ENCODE measurements at places on chromosomes 16 and 17.

- DNase-seq, result no peak
These were observed 119.6 kb upstream of the PMFBP1 start for GRCh38 chr16:72291531-72291981.

DNA sequence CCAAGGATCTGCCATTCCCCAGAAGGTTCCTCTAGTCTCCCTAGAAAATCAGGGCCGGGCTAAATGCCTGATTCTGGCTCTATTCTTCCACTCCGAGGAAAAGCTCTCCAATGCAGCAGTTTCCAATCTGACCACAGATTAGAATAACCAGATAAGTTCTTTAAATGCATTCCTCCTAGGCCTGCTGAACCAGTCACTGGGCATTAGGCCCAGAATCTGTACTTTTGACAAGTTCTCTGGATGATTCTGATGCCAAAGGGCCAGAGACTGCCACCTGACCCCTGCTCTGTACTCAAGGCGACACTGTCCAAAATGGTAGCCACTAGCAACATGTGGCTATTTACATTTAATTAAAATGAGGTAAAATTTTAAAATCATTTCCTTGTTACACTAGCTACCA, 22.3 kb downstream of the MAP3K14 start:
- no peak for DNase-seq

- DNase-seq, result no peak
These were observed 61.2 kb downstream of the RAB11FIP4 start for GRCh38 chr17:31452561-31453110.

- no peak for DNase-seq
These were observed 227.3 kb upstream of the RPL38 start for GRCh38 chr17:73976147-73976546.

DNA sequence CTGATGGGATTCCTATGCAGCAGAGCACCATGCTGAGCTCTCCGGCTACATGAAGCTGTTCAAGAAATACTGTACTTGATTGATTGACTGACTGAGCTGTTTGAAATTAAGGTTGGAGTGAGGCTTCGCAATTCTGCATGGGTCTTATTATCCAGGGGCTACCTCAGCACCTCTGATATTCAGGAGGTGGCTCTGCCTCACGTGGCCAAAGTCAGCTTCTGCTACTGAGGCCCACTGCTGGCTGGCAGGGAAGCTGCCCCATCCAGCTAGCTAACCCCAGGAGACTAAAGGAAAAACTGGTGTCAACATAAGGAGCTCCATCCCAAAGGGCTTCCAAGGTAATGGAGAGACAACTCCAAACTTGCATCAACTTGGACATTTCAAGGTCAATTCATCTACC, 66.2 kb upstream of the TRAP1 start:
- no peak for DNase-seq

DNA sequence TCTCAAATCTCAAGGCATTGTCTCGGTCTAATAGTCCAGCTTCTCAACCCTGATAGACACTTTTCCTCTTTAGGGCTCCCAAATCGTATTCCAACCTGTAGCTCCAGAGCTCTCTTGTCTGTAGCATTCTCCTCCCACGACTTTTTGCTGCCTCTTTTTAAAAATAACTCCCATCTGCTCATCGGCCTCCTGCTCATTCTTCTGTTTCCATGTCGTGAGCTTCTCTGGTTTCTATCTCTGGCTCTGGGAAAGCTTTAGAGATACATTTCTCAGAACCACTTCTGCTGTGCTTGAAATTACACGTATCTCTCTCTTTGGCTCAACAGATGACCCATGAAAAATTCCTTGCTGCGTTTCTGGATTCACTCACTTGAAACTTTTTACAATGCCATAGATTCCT, 609.6 kb upstream of the C16orf82 start:
- DNase-seq, result no peak

GRCh38 chr17:3719265-3719664, 4.4 kb upstream of the HASPIN start:
- no peak for DNase-seq

- no peak for DNase-seq
These were observed 15.5 kb downstream of the HIC1 start for GRCh38 chr17:2070241-2071023.

GRCh38 chr17:79410681-79411080, 200.2 kb downstream of the RBFOX3 start:
- DNase-seq, result no peak

GRCh38 chr16:70738083-70738977, 52.5 kb upstream of the MTSS2 start:
- DNase-seq, result no peak

GRCh38 chr16:24281466-24281865, 25.3 kb downstream of the CACNG3 start:
- no peak for DNase-seq

GRCh38 chr17:78839235-78839761, 1.3 kb downstream of the USP36 start:
- DNase-seq, result no peak

GRCh38 chr16:57216968-57217367, 28.1 kb upstream of the ARL2BP start:
- DNase-seq, result no peak

DNA sequence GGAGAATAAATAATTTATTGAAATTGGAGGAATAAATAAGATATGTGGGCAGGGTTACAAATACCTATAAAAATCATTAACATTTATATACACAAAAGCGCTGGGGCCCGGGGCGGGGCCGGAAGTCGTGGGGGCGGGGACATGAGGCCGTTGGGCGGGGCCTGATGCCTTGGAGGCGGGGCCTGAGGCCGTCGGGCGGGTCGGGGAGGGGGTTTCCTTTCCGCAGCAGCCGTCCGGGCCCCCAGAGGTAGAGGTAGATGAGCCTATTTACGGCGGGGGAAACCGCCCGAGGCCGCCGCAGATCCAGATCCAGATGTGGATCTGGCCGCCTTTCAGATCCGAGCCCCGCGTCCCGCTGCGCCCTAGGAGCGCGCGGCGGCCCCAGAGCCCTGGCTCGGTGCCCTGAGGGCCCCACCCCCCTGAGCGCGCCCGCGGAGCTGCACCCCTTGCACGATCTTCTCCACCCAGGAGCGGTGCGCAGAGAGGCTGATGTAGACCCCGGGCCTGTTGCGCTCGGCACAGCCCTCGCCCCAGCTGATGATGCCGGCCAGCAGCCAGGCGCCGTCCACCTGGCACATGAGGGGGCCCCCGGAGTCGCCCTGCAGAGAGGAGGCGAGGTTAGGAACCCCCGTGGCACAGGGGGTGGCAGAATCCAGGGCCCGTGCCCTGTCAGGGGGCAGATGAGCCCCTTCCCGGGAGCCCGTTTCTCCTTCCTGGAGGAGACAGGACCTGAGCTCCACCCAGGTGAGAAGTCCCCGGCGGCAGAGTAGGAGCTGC, 5.1 kb downstream of the PRSS22 start:
- no peak for DNase-seq

- no peak for DNase-seq
These were observed 42.1 kb upstream of the RPH3AL start for GRCh38 chr17:394718-395095.

GRCh38 chr16:74622005-74622404, 15.1 kb upstream of the GLG1 start:
- DNase-seq, result no peak

DNA sequence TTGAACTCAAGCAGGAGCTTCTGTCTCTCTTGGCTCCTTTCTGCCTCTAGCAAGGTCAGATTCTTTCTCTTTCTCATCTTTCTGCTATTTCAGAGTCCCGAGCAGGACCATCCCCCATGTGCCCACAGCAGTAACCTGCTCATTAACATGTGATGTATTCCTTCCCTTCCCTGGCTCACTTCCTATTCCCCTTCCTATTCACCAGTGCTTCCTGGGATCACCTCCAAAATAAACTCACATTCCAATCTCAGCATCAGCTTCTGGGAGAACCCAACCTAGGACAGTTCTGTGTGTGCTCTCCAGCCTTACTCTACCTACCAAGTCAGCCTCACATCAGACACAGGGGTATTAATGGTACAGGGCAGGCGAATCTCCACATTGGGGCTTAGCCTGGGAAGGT, 546.4 kb upstream of the SALL1 start:
- no peak for DNase-seq

DNA sequence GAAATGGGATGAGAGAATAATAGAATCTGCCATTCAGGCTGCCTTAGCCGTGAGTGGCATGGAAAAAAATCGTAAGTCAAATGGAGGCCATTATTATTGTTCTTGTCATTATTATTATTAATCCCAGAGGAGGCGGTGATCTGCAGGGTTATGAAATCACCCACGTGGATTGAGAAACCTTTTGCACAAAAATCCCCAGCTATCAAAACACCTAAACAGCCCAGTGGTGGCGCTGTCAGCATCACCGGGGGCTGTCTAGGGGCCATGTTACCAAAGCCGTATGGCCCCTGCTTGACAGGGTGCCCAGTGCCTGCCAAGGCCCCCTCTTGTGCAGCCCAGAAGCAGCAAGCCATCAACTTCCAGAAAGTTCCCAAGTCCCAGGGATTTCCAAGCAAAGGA, 25.2 kb downstream of the CNGB1 start:
- DNase-seq, result no peak

DNA sequence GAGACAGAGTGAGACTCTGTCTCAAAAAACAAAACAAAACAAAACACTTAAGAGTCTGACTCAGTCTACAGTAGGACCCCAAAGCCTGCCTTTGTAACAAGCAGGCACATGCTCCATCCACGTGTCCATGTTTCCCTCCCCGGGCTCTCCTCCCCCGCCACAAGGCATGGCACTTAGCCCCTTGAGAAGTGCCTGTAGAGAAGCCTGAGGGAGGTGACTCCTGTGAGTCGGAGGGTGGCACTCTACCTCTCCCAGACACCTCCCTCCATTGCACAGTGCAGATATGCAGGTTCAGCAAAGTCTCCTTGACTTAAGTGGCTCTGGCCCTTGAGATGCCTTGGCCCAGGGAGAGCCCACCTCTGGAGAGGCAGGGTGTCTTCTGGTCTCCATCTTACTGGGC, 6.8 kb downstream of the FHOD1 start:
- no peak for DNase-seq

- no peak for DNase-seq
These were observed 26.7 kb downstream of the VPS35L start for GRCh38 chr16:19582050-19582831.

GRCh38 chr17:65198653-65199382, 61.6 kb downstream of the RGS9 start:
- no peak for DNase-seq

DNA sequence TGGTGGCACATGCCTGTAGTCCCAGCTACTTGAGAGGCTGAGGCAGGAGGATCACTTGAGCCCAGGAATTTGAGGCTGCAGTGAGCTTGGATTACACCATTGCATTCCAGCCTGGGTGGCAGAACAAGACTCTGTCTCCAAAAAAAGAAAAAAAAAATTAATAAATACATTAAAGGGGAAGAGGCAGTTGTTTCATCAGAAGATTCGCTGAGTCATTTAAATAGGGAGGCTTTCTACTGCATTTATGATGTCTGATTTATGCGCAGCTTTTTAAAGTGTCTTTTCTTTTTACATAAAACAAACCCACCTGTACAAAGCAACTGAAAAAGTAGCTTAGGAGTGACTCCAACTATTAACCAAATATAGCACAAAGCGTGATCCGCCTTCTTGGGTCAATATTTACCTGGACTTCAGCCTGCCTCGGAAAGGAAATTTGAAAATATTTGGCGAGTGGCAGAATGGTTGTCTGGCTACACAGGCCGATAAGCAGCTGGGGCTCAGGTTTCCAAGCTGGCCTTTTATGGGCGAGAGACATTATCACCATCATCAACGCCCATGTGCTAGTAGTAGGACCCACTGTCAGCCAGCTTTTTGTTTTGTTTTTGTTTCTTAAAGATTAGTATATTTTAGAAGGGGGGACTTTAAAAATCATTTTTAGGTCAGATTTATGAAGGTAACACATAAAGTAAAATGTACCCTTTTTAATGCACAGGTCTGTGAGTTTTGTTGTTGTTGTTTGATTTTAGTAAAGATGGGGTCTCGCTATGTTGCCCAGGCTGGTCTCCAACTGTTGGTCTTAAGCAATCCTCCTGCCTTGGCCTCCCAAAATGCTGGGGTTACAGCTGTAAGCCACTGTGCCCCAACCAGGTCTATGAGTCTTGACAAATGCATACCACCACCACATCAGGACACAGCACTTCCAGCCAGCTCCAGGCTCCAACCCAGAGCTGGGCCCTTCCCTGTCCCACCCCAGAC, 42.5 kb upstream of the RASD1 start:
- no peak for DNase-seq

- no peak for DNase-seq
These were observed 17.3 kb downstream of the CDR2 start for GRCh38 chr16:22356930-22357634.

DNA sequence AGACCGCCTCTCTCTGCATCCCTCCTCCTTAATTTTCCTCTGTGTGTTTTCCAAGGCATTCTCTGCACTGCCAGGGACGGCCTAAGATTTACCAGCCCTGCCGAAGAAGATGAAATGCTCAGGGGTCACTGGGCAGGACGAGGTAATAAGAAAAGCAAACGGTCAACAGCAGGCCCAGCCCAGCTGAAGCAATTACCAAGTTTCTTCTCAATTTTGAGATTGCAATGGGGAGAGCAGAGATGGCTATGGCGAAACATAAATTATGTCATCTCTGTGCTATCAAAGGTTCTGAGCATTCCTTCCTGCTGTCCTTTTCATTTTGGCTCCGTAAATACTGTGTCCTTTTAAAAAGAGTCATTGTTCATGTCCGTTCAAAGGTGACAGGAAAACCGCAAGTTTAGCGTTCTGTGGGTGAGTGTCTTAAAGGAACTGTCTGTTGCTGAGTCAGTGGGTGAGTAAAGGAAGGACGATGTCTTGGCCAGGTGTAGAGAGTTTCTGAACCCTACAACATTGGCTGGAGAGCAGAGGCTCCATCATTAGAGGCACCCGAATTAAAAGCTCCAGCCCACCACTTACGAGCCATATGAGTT, 753.9 kb upstream of the EEF2KMT start:
- DNase-seq, result no peak

DNA sequence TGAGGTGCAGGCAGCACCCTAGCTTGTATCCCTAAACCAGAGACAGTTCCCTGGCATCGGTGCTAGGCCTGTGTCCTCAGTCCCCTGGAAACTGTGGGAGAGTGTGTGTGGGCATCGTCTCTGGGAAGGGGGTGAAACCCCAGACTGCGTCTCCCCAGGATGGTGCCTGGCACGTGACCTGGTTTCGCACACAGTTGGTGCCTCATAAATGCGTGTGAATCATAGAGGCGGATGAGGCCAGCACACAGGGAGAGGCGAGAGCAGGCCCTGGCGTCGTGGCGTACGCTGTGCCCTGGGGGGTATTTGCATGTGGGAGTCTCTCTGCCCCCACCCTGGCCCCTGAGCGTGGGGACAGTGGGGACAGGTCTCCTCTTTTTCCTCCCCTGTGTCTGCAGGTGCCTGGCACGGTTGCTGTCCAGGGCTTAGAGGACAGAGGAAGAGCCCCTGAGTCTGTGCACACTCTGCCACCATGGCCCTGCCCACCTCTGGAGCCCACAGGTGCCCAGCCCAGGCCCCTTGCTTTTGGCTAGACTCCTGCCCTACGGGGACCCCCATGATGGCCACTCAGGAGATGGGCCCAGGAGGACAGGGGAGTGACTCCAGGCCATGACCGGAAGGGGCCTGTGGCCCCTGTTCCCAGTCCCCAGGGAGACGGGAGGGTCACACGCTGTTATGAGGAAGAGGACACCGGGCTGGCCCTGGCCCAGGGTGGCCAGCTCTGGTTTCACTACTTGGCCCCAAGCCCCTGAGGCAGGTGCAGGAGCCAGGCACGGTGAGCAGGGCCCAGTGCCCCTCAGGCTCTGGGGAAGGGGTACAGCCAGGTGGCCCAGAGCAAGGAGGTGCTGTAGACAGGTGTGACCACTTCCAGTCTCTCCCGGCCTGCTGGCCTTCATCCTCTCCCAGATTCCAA, 1.3 kb upstream of the FSCN2 start:
- no peak for DNase-seq

All from effector CD4-positive, alpha-beta T cell (primary cell).